RCC 7860 (cell line): ENCODE measurements at places on chromosomes 16 and 17.

GRCh38 chr17:78172249-78173051 lies 4.1 kb downstream of the SYNGR2 start:
- DNase-seq: no peak

DNA sequence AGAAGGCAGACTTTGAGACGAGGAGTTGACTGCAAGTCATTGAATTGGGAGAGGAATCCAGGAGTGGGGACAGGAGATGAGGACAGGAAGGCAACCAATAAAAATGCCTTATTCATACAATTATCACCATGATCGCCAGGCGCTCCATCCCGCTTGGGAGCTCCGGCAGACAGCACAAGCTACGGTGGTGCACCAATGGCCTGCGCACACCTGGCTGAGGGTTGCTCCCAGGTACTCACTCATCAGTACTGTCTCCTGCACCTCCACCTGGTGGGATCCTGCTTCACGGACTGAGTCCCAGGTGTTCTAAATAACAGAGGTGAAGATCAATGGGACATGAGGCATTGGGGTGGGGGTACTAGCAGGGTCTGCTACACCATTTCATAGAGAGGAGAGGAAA lies 160.0 kb upstream of the TNRC6C start:
- DNase-seq: no peak

GRCh38 chr17:18111330-18111971 lies 2.9 kb downstream of the MYO15A start:
- DNase-seq: no peak

DNA sequence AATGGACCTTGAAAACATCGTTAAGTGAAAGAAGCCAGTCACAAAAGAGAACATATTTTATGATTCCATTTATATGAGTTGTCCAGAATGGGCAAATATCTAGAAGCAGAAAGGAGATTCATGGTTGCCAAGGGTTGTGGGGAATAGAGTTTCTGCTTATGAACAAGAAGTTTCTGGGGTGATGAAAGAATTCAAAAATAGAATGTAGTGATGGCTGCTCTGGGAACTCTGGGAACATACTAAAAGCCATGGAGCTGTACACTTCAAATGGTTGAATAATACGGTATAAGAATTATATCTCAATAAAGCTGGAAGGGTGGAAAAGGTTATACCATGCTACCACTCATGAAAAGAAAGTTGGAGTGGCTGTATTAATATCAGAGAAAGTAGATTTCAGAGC lies 18.5 kb downstream of the AKTIP start:
- DNase-seq: no peak

DNA sequence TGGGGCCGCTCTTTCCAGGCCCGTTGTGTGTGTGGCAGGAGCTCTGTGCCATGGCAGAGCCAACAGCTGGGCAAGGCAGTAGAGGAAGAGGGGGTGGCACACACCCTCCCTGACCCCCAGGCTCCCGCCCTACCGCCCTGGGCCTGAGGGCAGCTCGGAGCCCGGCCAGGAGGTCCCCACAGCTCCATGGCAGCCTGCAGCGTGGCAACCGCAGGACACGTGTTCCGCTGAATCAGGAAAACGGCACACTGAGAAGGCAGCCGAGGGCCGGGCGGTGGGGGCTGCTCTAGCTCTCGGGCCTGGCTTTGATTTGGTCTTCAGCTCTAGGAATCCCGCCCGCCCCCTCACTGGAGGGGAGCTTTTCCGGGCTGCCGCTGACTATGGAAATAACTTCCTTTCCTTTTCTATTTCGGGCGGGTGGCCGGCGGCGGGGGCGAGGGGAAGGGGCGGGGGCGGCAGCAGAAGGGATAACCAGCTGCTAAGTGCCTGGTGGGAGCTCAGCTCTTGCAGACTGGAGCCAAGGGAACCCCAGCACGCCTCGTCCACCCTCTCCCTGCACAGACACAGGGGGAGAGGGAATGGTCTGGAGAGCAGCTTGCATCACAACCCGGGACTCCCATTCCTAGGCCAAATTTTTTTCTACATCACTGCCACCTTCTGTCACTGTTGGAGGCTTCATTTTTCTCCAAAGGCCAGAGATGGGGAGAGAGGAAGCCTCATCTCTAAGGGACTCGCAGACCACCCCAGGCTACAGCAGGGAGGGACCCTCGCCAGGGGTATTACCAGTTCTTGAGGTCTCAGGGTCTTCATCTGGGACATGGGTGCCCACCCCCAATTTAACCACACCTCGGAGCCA lies 24.8 kb upstream of the MRPS23 start:
- DNase-seq: peak; percentile 96

- DNase-seq: no peak
Observed at GRCh38 chr16:86520317-86521210, 10.2 kb downstream of the FOXF1 start.

DNA sequence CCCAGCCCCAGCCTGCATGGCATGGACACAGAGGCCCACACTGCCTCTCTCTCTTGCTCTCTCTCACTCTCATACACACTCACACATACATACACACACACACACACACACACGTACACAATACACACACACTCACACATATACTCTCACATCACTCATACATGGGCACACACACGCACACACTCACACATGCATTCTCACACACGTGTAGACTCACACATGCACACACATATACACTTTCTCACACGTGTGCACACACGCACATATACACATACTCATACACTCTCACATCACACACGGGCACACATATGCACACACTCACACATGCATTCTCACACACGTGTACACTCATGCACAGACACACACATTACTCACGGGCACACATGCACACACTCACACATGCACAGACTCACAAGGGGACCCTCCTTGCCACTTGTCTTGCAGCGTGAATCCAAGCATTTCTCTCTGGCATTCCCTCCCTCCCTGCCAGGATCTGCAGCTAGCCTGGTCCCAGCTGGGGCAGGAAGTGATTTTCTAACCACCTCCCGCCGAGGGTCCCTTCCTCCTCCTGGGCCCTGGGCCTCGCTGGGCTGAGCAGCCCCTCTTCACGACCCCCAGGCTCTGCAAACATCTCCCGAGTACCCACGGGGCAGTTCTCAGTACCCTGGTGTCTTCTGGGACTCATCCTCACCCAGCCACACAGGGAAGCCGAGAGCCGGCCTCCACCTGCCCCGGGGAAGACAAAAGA lies 37.5 kb downstream of the IL21R start:
- no peak for DNase-seq

- DNase-seq: no peak
Observed at GRCh38 chr17:59490216-59490615, 75.2 kb upstream of the DHX40 start.

GRCh38 chr17:77963441-77963840 lies 4.9 kb downstream of the TNRC6C start:
- peak; percentile 36 for DNase-seq

GRCh38 chr17:40341808-40342503 lies 22.6 kb downstream of the GJD3 start:
- DNase-seq: no peak

GRCh38 chr17:2945299-2945698 lies 118.1 kb downstream of the OR1D5 start:
- DNase-seq: no peak

DNA sequence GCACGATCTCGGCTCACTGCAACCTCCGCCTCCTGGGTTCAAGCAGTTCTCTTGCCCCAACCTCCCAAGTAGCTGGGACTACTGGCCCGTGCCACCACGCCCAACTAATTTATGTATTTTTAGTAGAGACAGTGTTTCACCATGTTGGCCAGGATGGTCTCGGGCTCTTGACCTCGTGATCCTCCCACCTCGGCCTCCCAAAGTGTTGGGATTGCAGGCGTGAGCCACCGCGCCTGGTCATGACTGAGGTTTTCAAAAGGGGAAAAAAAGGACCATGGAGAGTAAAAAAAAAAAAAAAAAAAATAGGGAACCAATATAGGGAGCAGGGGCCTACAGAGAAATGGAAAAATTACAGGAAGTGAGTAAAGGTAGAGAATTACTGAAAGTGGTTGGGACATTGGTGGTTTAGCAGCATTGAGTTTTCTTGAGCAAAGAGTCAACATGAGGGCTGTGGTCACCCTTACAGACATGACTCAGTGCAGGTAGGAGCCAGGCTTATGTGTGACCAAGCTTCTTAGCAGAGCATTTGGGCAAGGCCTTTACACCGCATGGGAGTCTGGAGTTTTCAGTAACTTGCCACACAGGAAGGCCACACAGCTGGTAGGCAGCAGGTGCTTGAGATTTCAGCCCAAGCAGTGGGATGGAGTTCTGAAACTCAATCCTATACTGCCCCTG lies 447.3 kb downstream of the HS3ST3B1 start:
- peak; percentile 11 for DNase-seq

GRCh38 chr17:67390646-67391361 lies 13.7 kb downstream of the PITPNC1 start:
- DNase-seq: peak; percentile 96

GRCh38 chr17:34465789-34466188 lies 102.8 kb upstream of the CCL1 start:
- DNase-seq: no peak

GRCh38 chr17:81009136-81009535 lies 17.5 kb downstream of the CHMP6 start:
- no peak for DNase-seq

DNA sequence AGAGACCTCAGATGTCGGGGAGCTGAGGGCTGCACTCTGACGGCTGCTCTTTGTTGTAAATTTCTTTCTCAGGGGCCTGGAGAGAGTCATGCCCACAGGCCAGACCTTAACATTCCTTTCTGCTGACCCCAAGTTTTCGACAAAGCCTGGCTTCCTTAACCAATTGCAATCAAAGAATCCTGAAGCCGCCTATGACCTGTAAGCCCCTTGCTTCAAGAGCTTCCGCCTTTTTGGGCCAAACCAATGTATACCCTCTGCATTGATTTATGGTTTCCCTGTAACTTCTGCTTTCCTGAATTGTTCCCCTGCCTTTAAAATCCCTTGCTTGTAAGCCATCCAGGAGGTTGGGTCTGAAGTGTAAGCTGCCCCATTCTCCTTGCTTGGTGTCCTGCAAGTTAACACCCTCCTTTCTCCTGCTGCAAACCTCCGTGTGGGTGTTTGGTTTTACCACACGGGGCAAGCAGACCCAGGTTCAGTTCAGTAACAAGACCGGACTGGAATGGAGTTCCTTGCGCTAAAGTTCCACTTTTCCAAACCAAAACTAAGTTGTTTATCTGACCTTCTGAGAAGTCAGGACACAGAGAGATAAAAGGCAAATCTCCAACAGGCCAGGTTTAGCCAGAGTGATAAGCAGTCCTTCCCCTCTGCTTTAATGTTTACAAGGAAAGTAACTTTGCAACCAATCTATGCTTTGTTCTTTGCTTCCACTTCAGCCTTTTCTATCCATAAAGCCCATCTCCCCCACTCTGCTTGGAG lies 141.6 kb downstream of the KCNJ12 start:
- DNase-seq: no peak

GRCh38 chr16:361872-362701 lies 8.3 kb downstream of the MRPL28 start:
- peak; percentile 74 for DNase-seq

DNA sequence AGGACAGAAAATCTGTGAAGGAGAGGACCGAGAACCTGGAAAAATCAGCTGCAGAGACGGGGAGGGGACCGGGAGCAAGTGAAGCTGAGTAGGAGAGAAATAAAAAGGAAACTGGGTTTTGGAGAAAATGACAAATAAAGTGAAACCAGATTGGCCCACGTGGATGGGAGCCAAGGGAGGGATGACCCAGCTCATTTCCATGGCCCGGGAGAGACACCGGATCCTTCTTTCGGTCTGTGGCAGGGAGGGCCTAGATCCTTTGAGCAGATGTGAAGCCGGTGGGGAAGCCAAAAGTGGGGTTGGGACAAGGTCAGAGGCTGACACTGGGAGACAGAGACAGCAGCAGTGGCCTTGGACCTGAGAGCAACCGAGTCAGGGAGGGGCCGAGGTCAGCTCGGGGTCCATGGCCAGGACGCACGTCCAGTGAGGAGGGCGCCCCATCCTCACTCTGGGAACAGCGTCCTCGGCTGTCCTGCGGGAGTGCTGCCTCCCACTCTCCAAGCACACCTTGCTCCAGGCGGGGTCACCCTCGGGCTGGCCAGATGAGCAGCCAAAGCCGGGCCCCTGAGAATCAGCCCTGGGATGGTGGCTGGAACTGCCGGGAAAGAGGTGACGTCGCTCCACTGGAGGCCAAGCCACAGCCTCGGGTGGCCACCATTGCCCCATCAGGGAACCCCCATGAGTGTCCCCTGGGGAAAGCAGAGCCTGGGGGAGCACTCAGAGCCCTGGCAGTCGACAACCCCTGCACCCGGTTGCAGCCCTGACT lies 50.8 kb upstream of the CDR2 start:
- no peak for DNase-seq

- no peak for DNase-seq
Observed at GRCh38 chr16:8859913-8860881, 8.6 kb downstream of the CARHSP1 start.

DNA sequence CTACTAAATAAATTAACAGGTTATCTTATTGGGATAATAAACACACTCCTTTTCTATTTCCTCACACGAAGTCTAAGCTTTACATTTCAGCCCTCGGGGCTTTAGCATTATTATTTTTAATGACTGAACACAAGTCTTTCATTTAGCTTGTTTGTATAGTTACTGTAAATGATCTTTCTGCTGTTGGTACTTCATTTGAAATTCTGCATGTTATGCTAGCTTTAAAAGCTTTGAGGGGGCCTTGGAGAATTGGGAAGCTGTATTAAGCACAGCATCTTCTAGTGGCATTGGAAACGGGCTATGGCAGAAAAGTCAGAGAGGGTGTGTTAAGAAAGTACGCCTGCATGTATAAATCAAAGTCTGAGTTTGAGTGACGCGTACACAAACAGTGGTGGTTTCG lies 243.7 kb downstream of the FTO start:
- no peak for DNase-seq

DNA sequence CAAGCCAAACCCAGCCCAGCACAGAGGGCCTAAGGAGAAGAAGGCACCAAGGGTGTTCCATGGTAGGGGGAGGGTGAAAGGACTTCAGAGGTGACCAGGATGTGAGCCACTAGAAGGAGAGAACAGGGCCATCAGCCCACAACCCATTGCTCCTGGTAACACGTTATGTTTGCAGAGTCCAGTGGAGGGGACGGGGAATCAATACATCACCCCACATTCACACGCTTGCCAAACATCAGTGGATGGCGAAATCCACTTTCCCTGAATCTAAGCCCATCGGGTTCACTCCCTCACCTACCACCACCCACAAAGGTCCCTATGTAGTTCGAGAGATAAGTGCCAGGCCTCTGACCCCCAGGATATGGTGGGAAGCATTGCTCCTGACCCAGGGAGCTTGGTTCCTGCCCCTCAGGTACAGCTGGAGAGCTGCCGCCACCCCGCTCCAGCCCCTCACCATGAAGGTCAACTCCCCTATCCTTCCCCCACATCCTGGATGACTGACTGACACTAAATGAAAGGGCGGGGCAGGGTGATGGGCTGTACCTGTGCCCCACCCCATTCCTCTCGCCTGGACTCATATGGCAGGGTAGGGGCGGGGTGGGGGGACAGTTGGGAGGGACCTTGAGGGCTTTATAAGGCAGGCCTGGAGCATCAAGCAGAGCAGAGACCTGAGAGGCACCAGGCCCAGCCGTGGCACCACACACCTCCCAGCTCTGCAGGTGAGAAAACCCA lies at the start of gene GAST:
GAST (plus strand) TSS at position 663 of the 732 bp plus-strand sequence. CDS start 3,106 bp downstream, outside the sequence.
- DNase-seq: no peak
